ENCODE measurements at places on chromosomes 6 and 20.

- DNase-seq, result no peak
Measured at GRCh38 chr6:118873239-118873638, 20.7 kb upstream of the ASF1A start.

- DNase-seq, result no peak
Measured at GRCh38 chr6:44182911-44183390, 24.3 kb downstream of the CAPN11 start.

DNA sequence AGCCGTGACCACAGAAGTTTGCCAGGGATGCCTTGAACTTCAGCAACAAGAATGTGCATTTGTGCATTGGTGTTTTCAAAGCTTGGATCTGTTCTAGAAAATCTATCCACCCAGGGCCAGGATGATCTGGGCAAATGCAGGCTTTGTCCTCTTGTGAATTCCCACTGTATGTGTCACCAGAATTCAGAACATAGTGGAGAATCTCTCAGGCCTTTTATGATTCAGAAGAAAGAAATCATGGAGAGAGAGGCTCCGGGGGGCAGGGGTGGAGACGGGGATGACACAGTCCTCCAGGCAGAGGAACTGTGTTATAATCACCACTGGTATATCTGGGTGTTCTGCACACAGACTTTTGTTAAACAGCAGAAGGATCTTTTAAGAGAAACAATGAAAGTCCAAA, 304.1 kb downstream of the CDH4 start:
- peak; percentile 83 for DNase-seq

DNA sequence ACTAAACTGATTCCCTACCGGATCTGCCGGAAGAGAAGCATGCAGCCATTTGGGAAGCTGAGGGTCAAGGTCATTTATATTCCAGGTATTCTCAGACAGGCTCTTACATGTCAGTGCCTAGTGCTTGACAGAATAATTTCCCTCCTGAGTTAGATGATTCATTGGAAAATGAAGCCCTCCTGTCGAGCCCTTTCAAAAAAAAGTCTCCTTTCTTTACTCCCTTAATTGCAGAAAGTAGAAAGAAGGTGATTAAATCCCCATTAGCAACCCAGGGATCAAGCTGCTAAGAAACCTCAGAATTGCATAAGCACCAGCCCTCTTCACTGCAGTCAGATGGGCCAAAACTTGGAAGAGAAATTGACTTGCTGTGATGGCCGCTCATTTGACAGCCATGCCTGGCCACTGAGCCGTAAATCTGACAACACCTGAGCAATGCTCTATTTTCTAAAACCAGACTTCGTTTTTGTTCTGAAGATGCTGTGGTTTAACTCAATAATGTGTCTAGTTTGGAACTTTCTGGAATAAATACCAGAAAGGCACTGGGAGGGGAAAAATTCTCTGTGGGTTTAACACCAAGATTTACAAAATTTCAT, 61.0 kb upstream of the ARMH2 start:
- DNase-seq, result no peak

GRCh38 chr20:1294497-1294896, 28.4 kb downstream of the SNPH start:
- no peak for DNase-seq

DNA sequence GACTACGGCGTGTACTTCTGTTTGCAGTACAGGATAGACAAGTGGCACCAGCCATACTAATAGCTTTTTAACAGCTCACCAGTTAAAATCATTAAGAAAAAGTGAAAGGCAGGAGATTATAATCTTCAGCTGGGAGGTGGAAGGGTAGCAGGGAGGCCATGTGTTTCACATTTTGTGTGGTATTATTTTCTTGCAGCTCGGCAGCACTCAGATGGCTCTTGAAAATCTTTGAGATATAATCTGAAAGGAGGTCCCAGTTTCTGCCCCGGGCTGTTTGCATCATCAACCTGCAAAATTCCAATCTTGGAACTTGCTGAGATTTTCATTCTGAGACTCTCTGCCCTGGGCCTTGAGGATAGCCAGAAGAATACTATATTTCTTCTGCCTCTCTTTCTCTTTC, 87.5 kb upstream of the HDAC2 start:
- no peak for DNase-seq

DNA sequence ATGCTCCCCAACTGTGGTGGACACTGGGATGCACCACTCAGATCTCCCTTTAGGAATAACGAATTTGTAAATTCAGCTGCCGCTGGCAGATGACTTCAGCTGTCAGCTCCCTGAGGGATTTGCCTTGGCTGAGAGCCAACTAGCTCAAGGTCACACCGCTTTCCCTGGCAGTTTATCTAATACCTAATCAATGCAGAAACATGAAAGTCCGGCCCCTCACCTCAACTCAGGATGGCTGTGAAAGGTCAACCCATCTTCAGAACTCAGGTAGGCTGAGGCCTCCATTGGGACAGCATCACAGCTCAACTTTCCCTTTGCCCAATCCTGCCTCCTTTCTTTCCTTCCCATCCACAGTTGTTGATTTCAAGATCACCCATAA, 22.8 kb upstream of the SCGN start:
- no peak for DNase-seq

DNA sequence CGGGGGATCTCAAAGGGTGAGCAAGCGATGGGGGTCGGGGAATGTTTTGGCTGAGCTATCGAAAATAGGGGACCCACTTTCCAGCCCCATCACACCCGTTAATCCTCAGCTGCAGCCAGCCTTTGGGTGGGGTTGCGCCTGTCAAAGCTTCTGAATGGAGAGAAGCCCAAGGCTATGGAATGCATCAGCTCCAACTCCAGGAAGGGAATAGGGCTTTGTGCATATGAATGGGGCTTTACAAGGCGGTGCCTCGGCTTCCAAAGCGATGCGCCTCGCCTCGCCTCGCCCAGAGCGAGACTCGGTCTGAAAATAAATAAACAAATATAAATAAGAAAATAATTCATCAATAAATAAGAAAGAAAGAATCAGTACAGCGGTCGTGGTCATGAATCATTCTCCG, 751.4 kb upstream of the DEFB115 start:
- no peak for DNase-seq

- no peak for DNase-seq
Measured at GRCh38 chr6:134357022-134357487, 39.1 kb upstream of the SGK1 start.

GRCh38 chr20:48338717-48339116, 489.1 kb downstream of the PREX1 start:
- DNase-seq, result peak; percentile 49
